ENCODE measurements at places on chromosomes 3 and 15.

DNA sequence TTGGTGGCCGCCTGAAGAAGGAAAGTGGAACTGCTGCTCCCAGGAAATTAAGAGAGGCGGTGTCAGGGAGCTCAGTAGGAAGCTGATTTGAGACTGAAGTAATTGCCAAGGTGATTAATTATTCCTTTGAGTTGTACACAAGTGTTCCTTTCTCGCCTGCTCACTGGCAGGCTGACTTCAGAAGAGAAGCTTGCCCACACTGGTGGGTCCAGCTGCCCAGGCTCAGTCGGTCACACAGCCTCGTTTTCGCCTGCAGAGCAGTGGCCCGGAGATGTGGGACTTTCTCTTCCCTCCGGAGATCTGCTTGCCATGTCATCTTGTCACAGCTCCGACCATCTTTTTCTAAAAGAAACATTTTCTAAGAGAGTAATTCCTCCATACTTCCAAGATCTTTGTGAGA, 478.0 kb downstream of the MCTP2 start:
- no peaks in the 10 kb centered on the region for H3K36me3 ChIP-seq
- H3K27ac ChIP-seq: no peak overlapping the region
- peaks cover 2% of the 10 kb centered on the region for H3K27me3 ChIP-seq
- DNase-seq: no peak
- H3K4me3 ChIP-seq: no peak overlapping the region

DNA sequence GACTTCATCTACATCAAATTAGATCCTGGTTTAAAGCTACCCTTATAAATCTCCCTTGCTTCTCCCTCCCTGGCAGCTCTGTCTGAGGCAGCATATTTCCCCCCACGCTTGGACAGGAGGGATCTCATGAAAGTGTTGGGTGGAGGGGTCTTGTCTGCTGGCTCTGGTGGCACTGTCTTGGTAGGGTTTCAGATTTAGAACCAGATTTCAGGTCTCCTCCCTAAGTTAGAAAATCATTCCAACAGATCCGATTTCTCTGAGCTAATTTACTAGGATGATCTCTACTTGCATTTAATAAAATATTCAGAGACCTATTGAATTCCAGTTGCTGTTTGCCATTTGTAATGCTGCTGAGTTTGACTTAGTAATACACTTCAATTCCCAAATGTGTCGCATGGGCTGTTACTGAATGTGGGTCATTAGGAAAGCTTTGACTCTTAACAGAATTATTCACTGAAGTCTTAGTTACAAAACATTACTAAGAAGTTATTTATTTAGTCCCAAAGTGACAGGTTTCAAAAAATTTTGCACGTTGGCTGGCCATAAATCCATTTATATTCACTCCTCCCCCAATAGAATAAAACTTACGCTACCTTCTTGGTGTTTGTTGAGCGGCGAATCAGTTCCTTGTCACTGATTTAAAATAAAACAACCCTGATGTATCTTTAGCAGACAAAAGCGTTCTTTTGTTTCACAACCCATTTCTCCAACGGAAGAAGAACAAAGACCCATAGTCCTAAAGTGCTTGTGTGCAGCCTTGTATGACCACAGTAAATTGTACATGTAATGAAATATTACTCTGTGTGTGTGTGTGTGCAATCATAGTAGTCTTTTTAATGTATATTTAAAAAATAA, 84.5 kb downstream of the TRAK1 start:
- H3K36me3 ChIP-seq: peaks cover 14% of the 10 kb centered on the region
- no peak overlapping the region for H3K27ac ChIP-seq
- H3K27me3 ChIP-seq: no peaks in the 10 kb centered on the region
- no peak overlapping the region for H3K4me3 ChIP-seq
- H3K4me1 ChIP-seq: peaks cover 38% of the 10 kb centered on the region
- no peak for DNase-seq

DNA sequence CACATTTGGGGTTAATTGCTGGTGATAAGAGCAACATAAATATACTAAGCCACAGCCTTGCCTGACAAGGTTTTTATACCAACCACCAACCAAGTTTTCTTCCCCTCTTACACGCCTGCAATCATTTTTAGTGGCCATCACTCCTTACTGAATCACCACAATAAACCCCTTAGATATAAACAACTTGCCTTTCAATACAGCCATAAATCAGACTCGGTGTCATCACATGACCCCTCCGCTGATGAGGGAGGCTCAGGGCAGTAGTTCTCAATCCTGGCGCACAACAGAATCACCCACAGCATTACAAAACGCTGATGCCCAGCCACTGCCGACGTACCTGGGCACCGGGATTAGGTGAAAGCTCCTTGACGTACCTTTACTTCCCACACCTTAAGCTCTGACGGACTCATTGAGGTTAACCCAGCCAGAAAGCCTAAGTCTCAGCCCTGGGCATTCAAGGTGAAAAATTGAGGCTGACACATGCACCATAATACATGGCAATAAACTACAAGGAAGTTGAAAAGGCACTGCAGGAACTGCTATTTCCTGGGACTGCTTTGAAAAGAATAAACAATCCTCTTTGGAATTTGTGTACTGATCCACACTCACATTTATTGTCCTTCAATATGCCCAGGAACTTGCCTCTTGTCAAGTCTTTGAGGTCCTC, 17.1 kb downstream of the ADCY5 start:
- H3K36me3 ChIP-seq: no peaks in the 10 kb centered on the region
- peaks cover 2% of the 10 kb centered on the region for H3K27me3 ChIP-seq
- no peaks in the 10 kb centered on the region for H3K4me1 ChIP-seq

DNA sequence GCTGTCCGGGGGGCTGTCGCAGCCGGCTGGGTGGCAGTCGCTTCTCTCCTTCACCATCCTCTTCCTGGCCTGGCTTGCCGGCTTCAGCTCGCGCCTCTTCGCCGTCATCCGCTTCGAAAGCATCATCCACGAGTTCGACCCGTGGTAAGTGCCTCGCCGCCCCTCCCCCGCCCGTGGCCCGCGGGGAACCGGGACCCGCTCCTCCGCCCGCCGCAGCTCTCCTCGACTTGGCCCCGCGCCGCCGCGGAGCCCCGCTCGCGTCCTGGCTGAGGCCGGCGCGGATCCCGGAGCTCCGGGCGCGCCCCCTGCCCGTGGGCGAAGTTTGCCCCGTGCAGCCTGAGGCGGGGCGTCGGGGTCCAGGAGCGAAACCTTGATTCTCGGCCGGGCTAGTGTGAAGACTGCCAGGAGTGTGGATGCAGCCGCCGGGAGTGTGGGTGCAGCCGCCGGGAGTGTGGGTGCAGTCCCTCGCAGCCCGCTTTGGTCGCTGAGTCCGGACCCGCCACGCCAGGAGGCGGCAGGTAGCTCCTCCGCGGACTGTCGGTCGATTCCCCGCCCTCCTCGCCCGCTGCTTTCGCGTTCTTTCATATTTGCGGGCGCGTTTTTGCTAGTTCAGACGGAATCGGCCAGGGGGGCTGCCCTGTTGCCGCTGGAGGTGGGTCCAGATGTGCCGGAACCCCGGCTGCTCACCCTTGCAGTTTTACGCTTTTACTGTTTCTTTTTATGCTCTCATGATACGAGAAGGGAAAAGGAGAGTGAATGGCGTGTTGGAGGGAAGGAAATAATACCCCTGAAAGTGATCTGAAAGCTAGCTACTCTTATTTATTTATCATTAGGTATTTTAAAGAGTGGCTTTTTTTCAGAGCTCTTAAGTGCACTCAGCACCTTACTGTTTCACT, 692 bp downstream of the STT3B start:
- peak overlapping the region; percentile 97 for H3K27ac ChIP-seq
- DNase-seq: peak; percentile 57
- H3K36me3 ChIP-seq: peaks cover 19% of the 10 kb centered on the region
- no peaks in the 10 kb centered on the region for H3K27me3 ChIP-seq
